ENCODE measurements at places on chromosomes 6 and 20.
A peak's percentile ranks its signal among the peaks of the same experiment; 100 is the strongest.

DNA sequence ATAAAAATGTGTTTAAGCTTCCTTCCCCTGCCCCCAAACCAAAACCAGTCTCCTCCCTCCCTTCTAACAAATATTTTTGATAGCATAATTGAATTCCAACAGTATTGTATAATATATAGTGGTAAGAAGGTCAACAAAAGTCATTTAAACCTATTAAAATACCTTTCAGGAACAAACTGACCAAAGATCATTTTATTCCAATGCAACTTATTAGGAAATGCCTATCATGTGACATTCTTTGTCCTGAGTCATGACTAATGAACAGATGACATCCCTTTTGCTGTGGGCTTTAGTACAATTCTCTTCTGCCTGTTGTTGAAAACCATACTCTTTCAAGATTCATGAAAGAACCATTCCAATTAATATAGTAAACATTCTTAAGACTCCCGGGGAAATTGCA lies 51.5 kb upstream of the TRAF3IP2 start:
- DNase-seq: no peak

DNA sequence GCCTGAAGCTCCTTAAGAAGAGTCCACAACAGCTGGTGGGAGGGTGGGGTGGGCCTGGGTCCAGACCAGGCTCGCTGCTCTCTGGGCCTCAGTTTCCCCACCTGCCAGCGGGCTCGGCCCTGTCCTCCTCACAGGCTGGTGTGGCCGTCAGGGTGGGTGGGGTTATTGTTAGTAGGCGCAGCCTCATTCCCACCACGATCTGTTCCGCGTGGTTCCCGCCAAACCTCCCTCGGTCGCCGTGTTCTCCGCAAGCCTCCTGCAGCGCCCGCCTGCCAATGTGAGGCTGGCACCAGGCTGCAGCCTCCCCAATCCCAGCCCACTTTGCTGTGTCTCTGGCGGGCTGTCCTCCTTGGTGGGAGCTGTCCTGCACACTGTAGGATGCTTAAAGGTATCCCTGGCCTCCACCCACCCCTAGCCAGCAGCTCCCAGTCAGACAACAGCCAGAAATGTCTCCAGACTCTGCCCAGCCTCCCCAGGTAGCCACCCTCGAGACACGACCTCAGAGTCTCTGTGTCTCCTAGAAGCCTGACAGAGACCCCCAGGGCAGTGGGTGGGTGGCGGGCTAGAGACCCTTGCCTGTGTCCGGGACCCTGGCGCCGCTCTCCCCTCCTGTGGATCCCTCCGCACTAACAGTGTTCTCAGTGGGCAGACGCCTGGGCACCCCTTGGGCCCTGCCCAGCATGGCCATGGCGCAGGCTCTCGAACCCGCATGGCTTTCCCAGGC lies 15.3 kb downstream of the SLC17A9 start:
- DNase-seq: no peak

- no peak for DNase-seq
These were observed 99.7 kb downstream of the CLIC5 start for GRCh38 chr6:45915780-45916468.

DNA sequence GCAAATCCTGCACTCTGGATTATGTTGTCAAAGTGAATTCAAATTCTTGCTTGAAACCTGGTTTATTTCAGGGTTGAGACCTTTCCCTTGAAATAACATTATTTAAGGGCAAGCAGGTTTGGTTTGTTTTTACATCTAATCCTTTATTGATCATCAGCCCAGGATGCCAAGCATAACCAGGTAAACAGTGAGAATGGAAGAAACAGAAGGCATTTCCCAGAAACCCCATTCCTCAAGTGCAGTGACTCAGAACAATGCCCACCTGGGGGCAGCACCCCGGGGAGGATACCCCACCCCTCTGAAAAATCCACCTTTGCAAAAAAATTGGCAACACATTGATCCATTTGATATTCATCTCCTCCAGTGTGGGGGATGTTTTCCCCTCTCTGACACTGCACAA lies 32.5 kb downstream of the POFUT1 start:
- no peak for DNase-seq

DNA sequence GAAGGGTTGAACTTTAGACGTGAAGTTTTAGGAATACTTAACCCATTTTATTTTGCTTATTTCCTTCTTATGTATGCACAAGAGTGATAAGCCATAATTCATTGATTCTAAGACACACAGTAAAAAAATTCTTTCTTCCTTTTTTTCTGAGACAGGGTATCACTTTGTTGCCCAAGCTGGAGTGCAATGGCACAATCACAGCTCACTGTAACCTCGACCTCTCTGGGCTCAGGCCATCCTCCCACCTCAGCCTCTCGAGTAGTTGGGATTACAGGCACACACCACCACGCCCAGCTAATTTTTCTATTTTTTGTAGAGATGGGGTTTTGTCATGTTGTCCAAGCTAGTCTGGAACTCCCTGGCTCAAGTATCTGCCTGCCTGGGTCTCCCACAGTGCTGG lies 116.6 kb upstream of the RNF24 start:
- no peak for DNase-seq

- no peak for DNase-seq
These were observed 867 bp downstream of the NPBWR2 start for GRCh38 chr20:64106435-64106961.

- no peak for DNase-seq
These were observed 136.8 kb downstream of the ZDHHC14 start for GRCh38 chr6:157517601-157518359.

DNA sequence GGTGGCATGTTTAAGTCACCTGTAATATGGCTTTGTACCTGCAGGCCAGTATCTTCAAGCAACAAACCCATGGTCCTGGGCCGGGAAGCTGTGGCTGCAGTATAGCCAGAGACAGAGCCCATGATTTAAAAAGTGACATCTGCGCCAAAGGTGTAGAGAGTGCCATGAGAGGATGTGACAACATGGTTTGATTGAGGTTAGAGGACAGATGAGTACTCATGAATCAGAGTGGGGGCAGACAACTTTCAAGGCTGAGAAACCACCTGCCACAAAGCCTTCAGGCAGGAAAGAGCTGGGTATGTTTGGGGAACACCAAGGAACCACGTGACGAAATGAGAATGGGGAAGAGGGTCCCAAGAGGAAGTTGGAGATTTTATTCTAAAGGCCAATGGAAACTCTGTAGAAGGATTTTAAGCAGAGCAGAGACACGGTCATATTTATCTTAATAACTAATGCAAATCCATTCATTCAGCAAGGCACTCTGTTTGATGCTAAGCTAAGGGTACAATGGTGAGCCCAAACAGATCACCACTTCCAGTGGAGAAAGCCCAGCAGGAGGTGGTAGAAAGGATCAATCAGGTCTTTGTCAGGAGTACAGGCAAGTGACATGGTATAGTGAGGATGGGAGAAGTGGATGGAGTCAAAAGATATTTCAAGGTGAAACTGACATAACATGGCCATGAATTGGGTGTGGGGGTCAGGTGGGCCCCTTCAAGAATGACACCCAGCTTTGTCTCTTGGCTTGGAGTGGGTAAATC lies 3.4 kb upstream of the MICAL1 start:
- DNase-seq: no peak

DNA sequence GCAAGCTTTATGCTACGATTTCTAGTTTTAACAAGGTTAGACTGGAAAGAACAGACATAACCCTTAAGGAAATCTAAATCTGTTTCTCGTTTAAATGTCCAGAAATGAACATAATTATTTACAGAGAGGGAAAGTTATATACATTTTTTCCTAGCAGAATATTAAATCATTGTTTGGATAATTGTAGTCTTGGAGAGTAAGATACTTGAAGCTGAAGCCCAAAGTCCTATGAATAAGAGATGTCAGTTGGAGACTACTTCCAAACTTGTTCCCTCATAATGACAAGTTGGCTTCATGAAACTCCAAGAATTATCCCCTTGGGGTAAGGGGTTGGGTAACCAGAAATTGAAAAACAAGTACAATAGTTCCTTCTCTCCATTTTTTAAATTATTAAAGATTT lies 911.1 kb upstream of the MAN1A1 start:
- DNase-seq: no peak

- no peak for DNase-seq
These were observed 135.1 kb upstream of the COL21A1 start for GRCh38 chr6:56382416-56382940.

GRCh38 chr6:25756382-25757363 lies 2.1 kb downstream of the SLC17A4 start:
- DNase-seq: no peak

DNA sequence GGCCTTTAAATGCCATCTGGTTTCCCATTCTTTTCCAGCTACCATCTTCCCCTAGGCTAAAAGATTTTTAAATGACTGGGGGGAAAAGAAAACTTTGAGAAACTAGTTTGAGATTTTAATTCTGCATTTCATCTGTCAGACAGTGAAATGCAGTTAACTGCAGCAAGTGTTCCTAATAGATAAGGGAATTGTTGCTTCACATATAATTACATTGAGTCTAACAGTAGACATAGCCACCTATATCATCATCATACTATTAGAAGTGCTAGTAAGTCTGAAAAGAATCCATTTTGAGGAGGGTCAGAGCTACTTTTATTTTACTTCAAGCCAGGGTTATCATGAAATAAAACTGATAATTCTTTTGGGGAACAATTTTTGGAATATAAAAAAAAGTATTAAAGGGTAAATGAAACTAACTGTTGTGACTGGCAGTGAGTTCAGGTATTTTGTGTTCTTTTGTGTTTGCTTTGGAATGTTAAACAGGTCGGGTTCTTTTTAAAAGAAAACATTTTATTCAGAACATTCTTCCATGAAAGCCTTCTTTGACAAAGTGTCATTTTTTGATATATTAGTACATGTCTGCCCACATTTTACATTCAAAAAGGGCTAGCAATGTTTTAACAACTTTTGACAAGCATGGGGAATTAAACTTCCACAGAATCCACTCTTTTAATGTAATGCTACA lies 170.1 kb downstream of the HS3ST5 start:
- DNase-seq: no peak

GRCh38 chr6:39566456-39566855 lies 158.8 kb downstream of the KIF6 start:
- DNase-seq: no peak

DNA sequence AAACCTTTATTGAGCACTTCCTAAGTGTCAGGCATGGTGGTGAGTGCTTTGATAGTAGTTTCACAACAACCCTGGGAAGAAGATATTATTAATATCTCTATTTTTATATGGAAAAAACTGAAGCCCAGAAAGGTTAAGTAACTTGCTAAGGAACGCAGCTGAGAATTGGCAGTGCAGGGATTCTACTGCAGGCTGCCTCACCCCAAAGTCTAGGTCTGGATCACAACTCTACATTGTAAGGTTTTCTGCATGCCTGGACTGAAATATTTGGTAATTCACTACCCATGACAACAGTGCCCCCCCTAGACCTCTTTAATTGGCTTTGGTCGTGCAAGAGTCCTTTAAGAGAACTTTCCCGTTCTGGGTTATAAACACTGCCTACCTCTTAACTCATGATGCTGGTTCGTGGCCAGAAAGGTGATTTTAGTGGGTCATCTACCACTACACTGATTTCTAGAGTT lies 67.1 kb upstream of the KCNQ5 start:
- DNase-seq: no peak

GRCh38 chr6:24307881-24308280 lies 50.0 kb downstream of the DCDC2 start:
- no peak for DNase-seq

- DNase-seq: no peak
These were observed 92.2 kb downstream of the GRM4 start for GRCh38 chr6:34053721-34054120.

GRCh38 chr6:162181741-162182401 lies 545.7 kb downstream of the PRKN start:
- no peak for DNase-seq

- DNase-seq: peak; percentile 55
These were observed 538 bp upstream of the ZFP64 start for GRCh38 chr20:52191916-52192718.

GRCh38 chr20:64036346-64037198 lies 590 bp downstream of the C20orf204 start:
- no peak for DNase-seq

- peak; percentile 15 for DNase-seq
These were observed 31.2 kb upstream of the RALGAPA2 start for GRCh38 chr20:20743511-20744169.

GRCh38 chr6:111716325-111716724 lies 110.6 kb upstream of the TRAF3IP2 start:
- DNase-seq: no peak

DNA sequence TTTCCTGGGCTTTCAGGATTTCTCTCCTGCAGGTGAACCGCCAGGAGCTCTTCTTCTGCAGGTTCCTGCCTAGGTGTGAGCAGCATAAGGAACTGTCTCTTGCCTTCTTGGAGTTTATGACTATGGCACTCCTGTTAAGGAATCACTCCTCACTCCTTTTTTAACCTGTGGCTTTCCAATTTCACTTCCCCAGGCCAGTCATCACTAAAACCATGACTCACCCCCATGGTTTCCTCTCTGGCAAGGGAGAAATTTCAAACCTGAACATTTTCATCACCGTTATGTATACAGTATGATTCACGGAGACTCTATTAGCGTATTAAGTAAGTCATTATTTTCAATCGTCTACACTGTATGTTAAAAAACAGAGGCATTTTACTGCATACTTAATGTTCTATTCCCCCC lies 78.2 kb upstream of the ARID1B start:
- no peak for DNase-seq

DNA sequence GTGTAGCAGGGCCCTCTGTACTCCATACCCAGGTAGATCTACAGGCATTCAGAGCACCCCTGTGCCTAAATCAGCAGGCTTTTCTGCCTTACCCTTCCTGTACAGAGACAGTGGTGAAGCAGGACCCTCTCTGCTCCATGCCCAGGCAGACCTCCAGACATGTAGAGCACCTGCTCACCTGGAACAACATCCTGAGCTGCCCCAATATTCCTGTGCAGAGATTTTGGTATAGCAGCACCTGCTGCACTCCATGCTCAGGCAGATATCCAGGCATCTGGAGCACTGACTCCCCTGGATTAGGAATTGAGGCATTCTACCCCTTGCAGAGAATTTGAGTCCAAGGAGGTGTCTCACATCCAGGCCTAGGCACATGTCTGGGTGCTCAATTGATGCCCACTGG lies 12.6 kb upstream of the CST1 start:
- DNase-seq: no peak

- no peak for DNase-seq
These were observed 8.4 kb downstream of the EPB41L2 start for GRCh38 chr6:131054392-131055250.

DNA sequence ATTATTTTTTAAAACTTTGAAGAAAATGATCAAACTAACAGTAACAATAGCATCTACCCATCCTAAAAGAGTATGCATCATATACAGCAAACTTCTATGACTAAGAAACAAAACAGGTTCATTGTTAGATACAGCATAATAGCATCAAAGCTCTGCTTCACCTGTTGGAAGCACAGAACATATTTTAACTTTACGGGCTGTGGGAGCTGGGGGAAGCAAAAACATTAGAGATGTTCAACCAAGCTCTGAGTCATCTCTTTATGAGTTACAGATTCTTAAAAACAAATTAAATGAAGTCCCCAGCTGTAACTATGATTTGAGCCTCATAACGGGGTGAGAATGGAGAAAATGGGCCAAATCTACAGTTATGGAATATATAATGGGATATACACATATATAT lies 63.4 kb downstream of the SYNE1 start:
- DNase-seq: no peak

DNA sequence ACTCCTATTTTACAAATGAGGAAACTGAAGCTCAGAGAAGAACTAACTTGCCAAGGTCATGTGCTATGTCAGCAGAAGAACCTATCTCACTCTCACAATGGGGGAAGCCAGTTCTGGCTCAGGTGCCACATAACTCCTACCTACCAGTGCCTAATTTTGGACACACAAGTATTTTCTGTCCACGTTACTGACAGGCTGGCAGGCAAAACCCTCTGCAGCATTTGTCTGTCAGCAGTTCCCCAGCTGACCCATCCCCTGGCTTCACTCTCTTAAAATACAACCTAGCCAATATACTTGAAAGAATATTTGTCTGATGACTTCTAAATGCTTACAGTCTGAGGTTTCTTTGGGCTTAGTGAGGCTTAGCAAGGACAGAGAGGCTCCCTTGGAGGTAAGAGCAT lies 15.5 kb downstream of the GSS start:
- DNase-seq: no peak
